ENCODE measurements at places on chromosomes 1 and 21. TPM values are rescaled to one million over a fixed set of nuclear protein-coding genes. Genes with fewer than 3 reads are reported as not detected.

Gene SLAMF8
- 41.3 TPM for total RNA-seq

Gene P3H1
- 47.4 TPM for total RNA-seq

Gene ERO1B
- total RNA-seq = 5.8 TPM

Gene TRIM67
- total RNA-seq = 0.06 TPM

Gene NUF2
- 1.9 TPM for total RNA-seq

DNA sequence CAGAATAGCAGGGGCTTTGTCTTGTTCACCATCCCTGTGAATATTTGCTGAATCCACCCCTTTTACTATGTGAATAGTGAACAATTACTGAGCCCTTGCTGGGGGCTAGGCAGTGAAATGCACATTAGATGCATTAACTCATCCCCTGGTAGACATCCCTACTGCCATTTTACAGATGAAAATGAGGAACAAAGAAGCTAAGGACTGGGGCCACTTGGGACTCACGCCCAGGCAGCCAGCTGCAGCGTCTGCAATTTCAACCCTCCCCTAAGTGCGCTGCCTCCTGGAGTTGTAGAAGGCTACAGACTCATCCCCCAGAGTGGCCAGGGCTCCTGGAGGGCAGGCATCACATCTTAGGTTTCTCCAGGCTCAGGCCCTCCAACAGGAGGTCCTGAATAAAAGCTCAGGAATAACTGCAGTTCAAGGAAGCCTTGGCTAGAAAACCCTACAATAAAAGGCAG is 31.6 kb downstream of the CAPZB start:
- H3K27ac ChIP-seq = peak overlapping the region; percentile 68
- no peak for DNase-seq
- H3K27me3 ChIP-seq = no peaks in the 10 kb centered on the region
- H3K4me3 ChIP-seq = no peak overlapping the region

- H3K4me3 ChIP-seq = no peak overlapping the region
- no peak for DNase-seq
- no peaks in the 10 kb centered on the region for H3K27me3 ChIP-seq
- peaks cover 72% of the 10 kb centered on the region for H3K4me1 ChIP-seq
Measured at GRCh38 chr1:223730479-223731132, 18.3 kb downstream of the CAPN2 start.

DNA sequence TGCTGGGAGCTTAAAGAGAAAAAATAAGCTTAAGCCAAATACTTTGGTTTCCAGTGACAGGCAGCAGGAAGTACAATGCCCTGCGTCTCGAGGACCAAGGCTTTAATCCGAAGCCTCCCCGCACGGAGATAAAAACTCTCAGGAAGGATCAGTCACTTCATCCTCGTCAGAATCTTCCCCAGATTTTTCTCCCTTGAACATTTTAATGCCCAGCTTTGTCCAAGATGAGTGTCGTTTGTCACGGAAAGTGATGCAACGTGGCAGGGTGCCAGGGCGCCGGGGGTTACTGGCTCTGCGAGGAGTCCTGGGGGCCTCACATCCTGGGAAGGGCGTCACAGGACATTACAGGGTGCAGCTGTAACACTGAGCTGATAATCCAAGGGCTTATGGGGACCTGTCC is 25.2 kb upstream of the PCBP3 start:
- H3K4me1 ChIP-seq = no peaks in the 10 kb centered on the region
- DNase-seq = peak; percentile 20
- H3K36me3 ChIP-seq = no peaks in the 10 kb centered on the region
- peaks cover 66% of the 10 kb centered on the region for H3K27me3 ChIP-seq

DNA sequence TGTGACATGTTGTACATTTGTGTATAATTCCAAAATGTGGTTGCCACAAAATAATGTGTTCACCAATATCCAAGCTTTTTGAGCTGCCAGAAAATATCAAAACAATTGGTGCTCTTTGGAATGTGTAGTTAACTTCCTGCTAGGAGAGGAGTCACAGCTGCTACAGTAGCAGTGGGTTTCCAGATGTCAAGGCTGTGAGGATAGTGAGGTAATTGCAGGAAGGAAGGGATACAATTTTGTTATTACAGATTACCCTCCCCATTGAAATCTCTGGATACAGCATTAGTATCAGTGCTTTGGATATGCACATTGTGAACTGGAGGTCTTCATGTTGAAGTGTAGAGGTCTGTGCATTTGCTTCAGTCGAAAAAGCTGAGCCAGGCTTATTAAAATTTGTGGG is 253.2 kb downstream of the PTPRC start:
- no peak overlapping the region for H3K4me3 ChIP-seq
- peaks cover 27% of the 10 kb centered on the region for H3K4me1 ChIP-seq
- no peak for DNase-seq

GRCh38 chr1:9101510-9102146 is 27.3 kb downstream of the GPR157 start:
- no peak overlapping the region for H3K4me3 ChIP-seq
- no peak overlapping the region for H3K27ac ChIP-seq
- H3K4me1 ChIP-seq = no peaks in the 10 kb centered on the region

DNA sequence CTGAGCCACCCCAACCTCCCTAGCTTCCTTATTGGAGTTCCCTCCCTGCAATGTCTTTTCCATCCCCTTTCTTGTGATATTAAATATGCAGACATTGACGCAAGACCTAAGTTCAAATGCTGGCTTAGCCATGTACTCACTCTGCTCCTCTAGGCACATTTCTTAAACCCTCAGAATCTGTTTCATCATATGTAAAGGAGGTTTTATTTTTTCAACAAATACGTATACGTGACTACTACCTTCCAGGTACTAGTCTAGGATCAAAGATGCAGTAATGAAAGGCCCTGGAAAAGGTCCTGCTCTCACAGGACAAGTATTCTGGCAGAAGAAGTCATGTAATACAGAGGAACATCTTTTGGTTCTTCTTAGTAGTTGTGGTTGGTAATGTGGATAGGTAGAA is 98.6 kb downstream of the SIPA1L2 start:
- no peak for DNase-seq
- H3K27me3 ChIP-seq = no peaks in the 10 kb centered on the region
- no peak overlapping the region for H3K27ac ChIP-seq

GRCh38 chr1:229133151-229133550 is 137.8 kb upstream of the RAB4A start:
- no peaks in the 10 kb centered on the region for H3K4me1 ChIP-seq
- no peaks in the 10 kb centered on the region for H3K36me3 ChIP-seq
- H3K4me3 ChIP-seq = no peak overlapping the region

DNA sequence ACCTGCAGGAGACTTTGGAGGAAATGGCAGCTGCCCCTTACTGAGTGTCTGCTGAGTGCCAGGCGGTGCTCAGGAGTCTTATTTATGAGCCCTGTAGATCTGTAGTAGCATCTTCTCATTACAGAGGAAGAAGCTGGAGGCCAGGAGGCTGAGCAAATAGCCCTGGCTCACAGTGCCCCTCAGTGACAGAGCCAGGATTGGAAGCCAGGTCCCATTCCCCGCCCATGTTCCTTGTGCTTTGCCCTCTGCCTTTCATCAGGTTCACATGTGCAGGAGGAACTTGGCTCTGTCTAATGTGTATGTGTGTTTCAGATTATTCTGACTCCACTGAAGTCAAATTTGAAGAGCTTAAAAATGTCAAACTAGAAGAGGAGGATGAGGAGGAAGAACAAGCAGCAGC is 21.2 kb downstream of the KDM4A start:
- no peak overlapping the region for H3K27ac ChIP-seq
- no peaks in the 10 kb centered on the region for H3K4me1 ChIP-seq
- no peaks in the 10 kb centered on the region for H3K27me3 ChIP-seq
- H3K36me3 ChIP-seq = peaks cover 100% of the 10 kb centered on the region
- no peak for DNase-seq

DNA sequence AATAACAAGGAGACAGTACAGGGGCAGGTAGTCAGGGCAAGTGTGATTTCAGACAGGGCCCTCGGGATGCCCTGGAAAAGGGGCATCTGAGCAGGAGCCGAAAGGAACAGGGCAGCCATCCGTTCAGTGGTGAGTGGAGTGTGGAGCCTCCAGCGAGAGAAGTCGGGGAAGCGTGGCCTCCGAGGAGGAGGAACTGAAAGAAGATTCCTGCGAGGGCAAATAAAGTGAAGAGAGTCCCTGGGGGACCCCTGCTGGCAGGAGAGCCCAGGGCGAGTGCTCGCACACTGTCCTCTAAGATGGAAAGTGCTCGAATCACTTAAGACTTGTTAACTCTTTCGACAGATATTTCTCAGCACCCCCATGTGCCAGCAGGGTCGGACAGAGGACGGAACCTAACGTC is 3.5 kb upstream of the UTS2 start:
- H3K4me3 ChIP-seq = no peak overlapping the region
- no peaks in the 10 kb centered on the region for H3K27me3 ChIP-seq
- peaks cover 3% of the 10 kb centered on the region for H3K4me1 ChIP-seq
- H3K27ac ChIP-seq = no peak overlapping the region

GRCh38 chr1:201999625-202000238 is 10.7 kb upstream of the ELF3 start:
- no peak for DNase-seq
- no peak overlapping the region for H3K27ac ChIP-seq
- H3K4me1 ChIP-seq = no peaks in the 10 kb centered on the region
- H3K4me3 ChIP-seq = no peak overlapping the region
- peaks cover 99% of the 10 kb centered on the region for H3K36me3 ChIP-seq

- no peaks in the 10 kb centered on the region for H3K36me3 ChIP-seq
- peaks cover 8% of the 10 kb centered on the region for H3K4me1 ChIP-seq
- H3K27me3 ChIP-seq = peaks cover 92% of the 10 kb centered on the region
- no peak overlapping the region for H3K4me3 ChIP-seq
- H3K27ac ChIP-seq = no peak overlapping the region
Measured at GRCh38 chr1:26360807-26361604, 7.1 kb upstream of the CRYBG2 start.
